ENCODE measurements at places on chromosomes 6 and 20.

- DNase-seq: no peak
Observed at GRCh38 chr6:70280400-70280853, 22.5 kb downstream of the COL9A1 start.

DNA sequence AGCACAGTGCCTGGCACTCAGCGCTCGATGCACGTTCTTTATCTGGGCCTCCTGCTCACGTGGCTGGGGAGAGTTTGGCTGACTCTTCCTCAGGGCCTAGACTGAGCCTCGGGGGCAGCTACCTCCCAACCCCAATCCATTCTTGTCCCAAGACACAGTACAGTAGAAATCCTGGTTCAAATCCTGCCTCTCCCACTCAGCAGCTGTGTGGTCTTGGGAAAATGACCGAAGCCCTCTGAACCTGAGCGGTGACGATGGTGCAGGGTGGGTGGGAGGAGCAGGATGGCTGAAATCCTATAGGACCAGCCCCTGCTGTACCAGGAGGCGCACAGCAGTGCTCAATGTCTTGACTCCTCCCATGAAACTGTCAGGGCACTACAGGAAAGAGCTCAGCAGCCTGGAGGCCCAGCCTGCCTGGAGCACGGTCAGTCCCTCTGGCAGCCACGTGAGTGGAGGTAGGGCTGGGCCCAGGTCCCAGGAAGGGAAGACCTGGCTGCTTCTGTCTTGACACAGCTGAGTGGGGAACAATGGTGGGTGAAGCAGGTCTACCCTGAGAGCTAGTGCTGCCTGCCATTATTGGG, 31.5 kb downstream of the PDRG1 start:
- DNase-seq: no peak

DNA sequence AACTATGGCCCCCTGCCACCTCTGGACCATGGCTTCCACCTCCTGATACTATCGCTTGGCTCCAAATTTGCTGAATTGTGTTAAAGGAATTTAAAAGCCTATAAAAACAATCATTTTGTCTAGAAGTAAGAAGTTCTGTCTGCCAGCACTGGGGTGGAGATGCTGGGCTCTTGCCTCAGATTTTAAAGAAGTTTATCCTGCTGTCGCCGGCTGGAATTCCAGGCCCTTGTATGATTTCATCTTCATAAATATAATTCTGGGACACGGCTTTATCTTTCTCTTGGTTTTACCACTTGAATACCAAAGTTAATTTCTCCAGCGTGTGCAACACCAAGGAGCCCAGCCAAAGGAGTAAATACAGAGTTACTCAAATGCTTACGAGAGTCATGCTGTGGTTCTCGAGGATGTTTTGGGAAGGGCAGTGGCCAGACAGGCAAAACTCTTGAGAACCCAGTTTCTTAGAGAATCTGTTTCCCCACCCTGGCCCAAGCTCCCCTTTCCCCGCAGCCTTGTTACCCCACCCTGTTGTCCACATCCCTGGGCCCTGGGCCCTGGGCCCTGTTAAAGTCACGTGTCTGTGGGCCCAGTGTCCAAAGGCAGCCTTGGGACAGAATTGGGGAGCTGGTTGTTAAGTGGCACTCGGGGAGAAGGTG, 31.9 kb downstream of the C6orf89 start:
- no peak for DNase-seq

DNA sequence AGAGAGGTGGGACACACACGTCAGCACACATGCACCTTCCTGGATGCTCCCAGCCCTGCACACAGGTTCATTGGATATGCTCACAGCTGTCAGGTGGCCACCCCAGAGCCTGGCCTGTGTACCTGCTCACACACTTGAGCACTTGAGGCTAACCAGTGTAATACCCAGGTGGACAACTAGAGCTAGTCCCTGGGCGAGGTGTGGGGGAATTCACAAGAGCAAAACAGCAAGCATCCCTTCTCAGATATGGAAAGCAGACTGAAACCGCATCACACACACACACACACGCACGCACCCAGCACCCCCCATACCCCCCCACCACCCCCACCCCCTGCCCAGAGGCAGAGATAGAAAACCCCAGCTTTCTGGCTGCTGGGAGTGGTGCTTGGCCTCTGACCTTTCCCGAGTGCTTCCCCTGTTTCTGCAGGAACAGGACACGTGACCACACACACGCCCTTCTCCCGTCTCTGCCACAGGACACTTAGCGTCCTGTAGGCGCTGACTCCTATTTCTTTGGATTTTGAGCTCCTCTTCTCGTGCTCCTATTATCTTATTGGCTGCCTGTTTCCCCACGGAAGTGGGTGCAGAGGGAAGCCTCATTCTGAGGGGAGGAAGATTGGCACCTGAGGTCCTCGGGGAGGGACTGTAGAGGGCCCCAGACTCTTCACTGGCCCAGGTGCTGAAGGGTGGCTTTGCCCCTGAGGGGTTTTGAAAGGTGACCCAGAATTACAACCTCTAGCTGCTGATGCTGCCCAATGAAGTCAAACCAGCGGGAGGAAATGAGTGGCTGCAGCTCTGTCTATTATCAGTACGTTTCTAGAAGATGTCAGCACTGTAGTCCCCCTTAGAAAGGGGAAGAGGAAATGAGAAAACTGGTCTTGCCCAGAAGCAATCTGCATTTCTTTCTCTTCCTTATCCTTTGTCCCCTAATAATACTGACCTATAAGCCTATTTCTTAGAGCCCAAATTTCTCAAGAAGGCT, 65.8 kb downstream of the SYTL3 start:
- no peak for DNase-seq

GRCh38 chr6:20058121-20058905, 154.0 kb downstream of the MBOAT1 start:
- DNase-seq: no peak

GRCh38 chr20:45432294-45432693, 16.4 kb downstream of the PIGT start:
- no peak for DNase-seq

GRCh38 chr6:86459978-86460377, 477.4 kb upstream of the HTR1E start:
- no peak for DNase-seq

- no peak for DNase-seq
Observed at GRCh38 chr20:39021748-39022147, 59.6 kb downstream of the DHX35 start.

- DNase-seq: no peak
Observed at GRCh38 chr20:24164360-24164759, 175.8 kb upstream of the GGTLC1 start.

DNA sequence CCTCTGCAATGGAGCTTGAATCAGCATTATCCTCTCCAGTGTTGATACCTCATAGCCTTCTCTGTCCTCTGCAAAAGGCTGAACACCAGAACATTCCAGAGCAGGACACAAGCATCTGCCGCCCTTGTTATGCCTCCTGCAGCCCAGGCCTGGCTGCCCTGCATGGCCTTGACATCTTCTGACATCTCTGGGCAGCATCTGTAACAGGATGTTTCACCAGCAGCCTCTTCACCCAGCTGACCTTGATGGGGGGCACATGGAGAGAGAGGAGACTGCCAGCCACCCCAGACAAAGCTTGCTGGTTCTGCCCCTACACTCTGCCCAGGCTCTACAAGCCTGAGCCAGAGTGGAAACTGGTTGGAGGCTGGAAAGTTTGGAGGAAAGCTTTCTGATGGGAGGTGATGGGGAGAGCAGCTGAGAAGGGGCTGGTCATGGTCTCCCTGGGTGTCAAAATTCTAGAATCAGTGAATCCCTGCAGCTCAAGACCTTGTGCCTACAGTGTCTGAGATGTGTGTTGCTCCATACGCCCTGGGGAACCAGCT, 145.1 kb downstream of the MRPL14 start:
- DNase-seq: no peak

DNA sequence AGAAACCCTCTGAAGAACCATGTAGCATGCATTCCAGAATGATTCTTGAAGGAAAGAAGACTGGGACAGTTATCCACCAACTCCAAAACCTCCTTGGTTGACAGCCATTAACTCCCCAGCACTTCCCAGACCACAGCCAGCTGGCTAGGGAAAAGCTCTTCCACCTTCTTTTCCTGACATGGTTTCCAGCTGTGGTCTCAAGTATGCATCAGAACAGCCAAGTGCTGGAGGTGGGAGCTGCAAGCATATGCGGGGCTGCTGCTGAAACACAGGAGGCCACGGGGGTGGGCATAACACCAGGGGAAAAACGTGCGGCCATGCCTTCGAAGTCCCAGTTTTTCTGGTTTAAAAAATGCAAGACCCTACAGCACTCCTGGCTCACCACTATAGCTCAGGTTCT, 108.0 kb upstream of the FAM184A start:
- DNase-seq: no peak

All from activated T-cell treated with anti-CD3 and anti-CD28 coated beads for 1 hour (primary cell).